ENCODE measurements at places on chromosomes 13 and 19.

- DNase-seq = no peak
These were observed 56.8 kb downstream of the THSD1 start for GRCh38 chr13:52348983-52349780.

GRCh38 chr19:55643003-55643886 lies at the start of gene ZNF581:
TSS of gene ZNF581 (plus strand) at chr19:55643649. CDS start at chr19:55644572, 923 bp downstream.
- DNase-seq = peak; percentile 46

DNA sequence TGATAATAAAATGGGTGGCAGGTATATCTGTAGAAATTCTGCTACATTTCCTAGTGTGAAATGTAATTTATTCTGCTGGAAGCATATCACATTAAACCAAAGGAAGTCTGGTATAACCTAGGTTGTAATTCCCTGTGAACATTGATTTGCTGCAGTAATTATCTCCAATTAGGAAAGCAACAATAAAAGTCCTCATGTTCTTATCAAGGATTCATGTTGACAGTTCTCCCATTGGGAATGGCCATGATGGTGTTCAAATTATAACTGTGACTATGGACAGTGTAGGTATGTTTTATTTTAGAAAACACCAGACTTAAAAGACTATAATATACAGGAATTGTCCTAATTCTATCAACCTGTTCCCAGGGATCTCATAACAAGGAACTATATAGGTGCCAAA lies 513.5 kb upstream of the MIR17HG start:
- DNase-seq = no peak

DNA sequence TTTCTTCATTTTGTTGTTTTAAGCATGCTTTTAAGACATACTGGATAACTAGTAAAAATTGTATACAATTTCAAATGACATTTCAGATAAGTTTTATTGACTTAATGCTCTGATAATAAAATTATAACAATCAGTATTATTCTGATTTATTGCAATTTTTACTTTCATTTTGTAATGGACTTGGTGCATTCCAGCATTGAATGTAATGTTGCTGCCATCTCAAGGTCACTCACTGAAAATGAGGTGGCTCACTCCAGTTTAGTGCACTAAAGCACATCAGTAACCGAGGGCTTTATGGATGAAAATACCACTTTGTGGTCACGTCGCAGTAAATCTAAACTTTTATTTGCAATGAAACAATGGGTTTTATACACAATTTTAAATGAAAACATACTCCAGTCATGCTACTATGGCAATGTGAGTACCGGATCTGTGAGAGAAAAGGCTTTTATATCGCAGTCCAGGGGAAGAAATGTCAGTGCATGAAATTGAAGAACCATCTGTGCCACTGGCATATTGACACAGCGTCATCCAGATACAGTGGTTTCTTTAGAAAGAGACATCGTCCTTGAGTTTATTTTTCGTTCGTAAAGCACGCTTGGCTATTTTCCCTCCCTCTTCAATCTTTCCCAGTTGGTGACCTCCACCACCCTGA lies 20.7 kb upstream of the ZNF507 start:
- DNase-seq = no peak

- DNase-seq = no peak
These were observed 30.2 kb downstream of the CACNA1A start for GRCh38 chr19:13476071-13476470.

GRCh38 chr19:48613024-48613851 lies 1.6 kb downstream of the FAM83E start:
- DNase-seq = no peak

- DNase-seq = no peak
These were observed 98.0 kb downstream of the SPRY2 start for GRCh38 chr13:80242728-80243427.

- DNase-seq = no peak
These were observed 1.4 kb upstream of the QTRT1 start for GRCh38 chr19:10699650-10700335.

DNA sequence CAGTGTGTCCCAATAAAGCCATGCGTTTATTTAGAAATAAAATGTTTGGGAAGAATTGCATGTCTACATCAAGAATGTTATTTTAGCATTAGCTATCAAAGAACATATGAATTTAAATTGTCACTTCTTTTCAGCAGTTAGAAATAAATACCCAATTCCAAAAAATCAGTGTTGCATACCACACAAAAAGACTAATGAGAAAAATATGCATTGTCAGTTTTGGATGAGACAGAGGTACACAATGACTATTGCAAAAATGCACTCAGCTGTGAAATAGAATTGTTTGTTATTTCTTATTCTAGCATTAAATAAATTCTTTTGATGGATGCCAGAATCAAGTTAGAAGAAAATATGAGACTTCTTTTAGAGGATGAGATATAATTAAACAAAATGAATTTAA lies 833.9 kb downstream of the SLITRK1 start:
- DNase-seq = no peak

DNA sequence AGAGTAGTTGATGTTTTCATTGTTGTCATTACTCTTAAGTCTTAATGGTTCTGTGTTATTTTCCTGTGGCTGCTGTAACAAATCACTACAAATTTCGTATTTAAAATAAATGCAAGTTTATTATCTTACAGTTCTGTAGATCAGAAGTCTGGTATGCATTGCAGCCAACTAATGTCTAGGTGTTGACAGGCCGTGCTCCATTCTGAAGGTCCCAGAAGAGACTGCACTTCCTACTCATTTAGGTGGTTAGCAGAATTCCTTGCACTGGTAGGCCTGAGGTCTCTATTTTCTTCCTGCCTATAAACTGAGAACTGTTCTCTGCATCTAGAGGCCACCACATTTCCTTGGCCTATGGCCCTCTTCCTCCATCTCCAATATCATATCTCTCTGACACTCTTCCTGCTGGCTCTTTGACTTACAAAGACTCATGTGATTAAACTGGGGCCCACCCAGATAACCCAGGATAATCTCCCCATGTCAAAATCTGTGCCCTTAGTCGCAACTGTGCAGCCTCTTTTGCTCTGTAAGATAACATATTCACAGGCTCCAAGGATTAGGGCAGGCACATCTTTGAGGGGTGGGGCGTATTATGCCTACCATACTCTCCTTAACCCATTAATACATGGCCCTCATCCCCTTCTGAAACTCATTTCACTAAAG lies 468.4 kb downstream of the FOXO1 start:
- DNase-seq = no peak

- no peak for DNase-seq
These were observed 4.8 kb downstream of the IER2 start for GRCh38 chr19:13154911-13155471.

DNA sequence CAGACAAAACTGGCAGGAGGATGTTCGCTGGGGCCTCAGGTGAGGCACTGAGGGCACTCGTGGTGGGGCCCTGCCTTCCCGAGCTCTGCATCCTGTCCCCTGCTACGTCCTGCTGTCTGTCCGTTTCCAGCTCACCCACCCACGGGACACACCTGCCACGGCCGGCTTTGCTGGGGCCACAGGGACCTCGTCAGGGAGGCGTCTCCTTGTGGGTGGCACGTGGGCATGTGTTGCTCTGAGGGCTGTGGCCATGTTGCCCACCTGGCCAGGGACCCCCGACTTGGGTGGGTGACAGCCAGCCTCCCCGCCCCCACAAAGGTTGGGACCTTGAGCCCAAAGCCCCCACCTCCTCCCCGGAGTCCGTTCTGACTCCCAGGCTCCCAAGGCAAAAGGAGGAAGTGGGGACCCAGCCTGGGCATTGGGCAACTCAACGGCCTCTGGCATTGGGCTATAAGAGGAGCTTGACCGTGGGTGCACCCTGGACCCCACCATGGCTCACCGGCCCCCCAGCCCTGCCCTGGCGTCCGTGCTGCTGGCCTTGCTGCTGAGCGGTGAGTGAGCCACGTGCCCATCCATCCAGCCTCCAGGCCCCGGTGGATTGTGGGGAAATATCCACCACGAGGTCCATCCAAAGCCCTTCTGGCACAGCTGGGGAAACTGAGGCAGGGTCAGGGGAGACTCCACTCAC lies at the start of gene PRTN3:
PRTN3 (plus strand) TSS at position 481 of the 688 bp plus-strand sequence; CDS start at position 491, 10 bp downstream.
- no peak for DNase-seq

DNA sequence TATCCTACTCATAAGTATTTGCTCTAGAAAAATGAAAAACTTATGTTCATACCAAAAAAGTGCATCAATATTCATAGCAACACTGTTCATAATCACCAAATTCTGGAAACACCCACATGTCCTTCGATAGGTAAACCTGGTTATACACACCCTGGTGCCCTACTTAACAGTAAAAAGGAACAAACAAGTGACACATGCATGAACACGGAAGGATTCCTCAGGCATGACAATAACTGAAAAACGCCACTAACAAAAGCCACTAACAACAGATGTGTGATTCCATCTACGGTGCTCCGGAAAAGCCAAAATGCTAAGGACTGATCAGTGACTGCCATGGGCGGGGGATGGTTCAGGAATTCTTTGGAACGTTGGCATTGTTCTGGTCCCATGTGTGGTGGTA lies 65.5 kb downstream of the STK24 start:
- no peak for DNase-seq

GRCh38 chr19:47487551-47488515 lies 3.8 kb upstream of the KPTN start:
- DNase-seq = no peak

- no peak for DNase-seq
These were observed 32.2 kb downstream of the MYO9B start for GRCh38 chr19:17107546-17108452.

DNA sequence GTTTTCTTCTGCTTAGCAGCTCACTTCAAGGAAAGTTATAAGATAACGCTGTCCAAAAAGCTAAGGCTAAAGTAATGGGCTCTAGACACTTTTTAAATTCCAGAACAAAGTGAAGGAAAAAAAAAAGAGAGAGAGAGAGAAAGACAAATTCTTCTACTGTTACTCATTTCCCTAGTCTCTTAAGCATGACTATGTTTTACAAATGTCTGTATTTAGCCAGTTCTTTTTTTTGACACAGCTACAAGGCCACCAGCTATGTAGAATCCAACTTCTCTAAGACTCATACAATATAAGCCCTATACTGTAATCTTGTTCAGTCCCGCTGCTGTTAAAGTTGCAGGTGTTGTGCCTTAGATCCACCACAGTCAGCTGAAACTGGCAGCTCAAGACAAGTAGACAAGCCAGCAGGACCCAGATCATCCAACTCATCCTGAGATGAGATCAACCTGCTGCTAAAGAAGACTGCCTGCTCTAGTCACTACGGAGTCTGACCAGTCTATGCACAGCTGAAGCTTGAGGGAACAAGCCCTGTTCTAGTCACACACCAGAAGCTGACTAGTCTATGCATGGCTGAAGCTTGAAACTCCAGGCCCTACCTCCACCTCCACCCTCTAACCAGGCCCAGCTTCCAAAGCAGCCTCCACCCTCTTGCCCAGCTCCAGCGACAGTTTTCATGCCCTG lies 10.3 kb upstream of the ZNF83 start:
- DNase-seq = no peak

DNA sequence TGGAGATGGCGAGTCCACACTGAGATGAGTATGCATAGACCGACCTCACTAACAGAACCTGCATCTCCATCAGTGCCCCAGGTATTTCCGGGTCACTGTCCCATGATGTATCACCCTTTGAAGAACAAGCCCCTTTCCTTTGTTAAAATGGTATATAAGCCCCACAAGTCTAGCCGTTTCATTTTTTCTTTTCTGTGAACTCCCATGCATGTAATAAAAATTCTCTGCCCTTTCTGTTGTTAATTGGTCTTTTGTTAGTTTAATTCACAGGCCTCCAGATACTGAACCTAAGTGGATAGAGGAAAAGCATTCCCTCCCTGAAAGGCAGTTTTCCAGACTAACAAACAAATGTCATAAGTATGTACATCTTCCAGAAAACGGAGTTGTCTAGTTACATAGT lies 15.0 kb upstream of the CD177 start:
- no peak for DNase-seq

DNA sequence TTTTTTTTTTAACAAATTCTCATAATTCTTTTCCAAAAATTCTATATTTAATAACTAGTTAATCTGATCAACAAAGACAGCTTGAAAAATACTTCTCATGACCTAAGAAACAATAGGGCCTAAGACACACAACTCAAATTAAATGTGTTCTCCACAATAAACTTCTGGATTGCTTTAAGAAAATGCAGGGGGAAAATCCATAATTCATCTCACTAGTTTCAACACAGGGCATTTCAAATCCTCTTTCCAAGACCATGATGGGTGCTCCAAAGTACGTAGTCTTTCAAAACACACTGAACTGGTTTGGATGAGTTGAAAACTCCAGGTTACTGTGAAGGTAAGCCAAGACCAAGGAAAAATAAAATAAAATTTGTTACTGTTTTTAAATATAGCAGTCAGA lies 62.6 kb downstream of the DCLK1 start:
- DNase-seq = no peak

DNA sequence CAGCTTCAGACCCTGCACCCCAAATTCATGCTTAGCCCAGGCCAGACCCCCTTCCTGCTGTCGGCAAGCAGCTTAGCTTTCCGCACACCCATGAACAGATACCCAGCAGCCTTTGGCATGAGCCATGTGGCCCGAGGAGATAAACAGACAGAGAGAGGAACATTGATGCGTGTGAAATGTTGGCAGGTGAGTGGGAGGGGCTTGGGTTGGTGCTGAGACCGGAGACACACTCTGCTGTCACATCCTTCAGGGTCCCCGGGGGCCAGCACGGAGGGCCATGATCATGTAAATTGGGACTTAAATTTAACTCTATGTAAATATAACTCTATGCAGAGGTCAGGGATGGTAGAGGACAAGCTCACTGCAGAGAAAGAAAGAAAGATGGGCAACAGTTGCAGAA lies 1.5 kb downstream of the CD22 start:
- DNase-seq = no peak

DNA sequence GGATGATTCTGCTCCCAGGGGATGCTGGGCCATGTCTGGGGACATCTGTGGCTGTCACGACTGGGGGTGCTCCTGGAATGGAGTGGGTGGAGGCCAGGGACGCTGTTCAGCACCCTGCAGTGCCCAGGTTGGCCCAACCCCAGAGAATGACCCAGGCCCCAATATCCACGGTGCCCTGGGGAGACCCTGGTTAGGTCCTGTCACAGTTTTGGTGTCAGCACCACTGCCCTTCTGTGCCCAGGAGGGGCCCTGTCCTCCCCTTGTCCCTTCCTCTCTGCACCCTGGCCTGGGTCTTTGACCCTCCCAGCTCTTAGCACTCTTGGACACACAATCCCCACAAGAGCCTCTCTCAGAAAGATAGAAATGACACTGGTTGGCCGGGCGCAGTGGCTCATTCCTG lies 85.3 kb downstream of the GADD45B start:
- DNase-seq = no peak

DNA sequence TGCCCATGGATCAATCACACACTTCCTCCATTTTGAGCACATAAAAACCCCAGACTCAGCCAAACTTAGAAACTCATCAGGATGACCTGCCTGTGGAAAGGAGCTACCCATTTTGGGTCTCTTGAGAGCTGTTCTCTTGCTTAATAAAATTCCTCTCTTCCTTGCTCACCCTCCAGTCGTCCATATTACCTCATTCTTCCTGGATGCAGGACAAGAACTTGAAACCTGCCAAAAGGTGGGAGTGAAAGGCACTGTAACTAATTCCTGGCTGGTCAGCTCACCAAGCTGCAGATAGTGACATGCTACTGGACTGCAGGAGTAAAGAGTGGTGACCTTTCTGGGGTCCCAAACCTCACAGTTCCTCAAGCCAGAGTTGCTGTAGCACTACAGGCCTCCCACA lies 20.2 kb downstream of the LIG4 start:
- DNase-seq = no peak

GRCh38 chr13:39451301-39451700 lies 151.7 kb downstream of the LHFPL6 start:
- DNase-seq = peak; percentile 39

GRCh38 chr19:688214-688613 lies 7.0 kb downstream of the PRSS57 start:
- no peak for DNase-seq

Measured in DMS 273 treated with DMSO at 0.1 percent for 48 hours (cell line).